ENCODE measurements at places on chromosomes 4 and X.
A peak's percentile ranks its signal among the peaks of the same experiment; 100 is the strongest.

GRCh38 chr4:101155945-101156344 is 191.4 kb downstream of the PPP3CA start:
- no peak for DNase-seq

- DNase-seq: no peak
Observed at GRCh38 chr4:78038704-78039103, 18.4 kb upstream of the FRAS1 start.

DNA sequence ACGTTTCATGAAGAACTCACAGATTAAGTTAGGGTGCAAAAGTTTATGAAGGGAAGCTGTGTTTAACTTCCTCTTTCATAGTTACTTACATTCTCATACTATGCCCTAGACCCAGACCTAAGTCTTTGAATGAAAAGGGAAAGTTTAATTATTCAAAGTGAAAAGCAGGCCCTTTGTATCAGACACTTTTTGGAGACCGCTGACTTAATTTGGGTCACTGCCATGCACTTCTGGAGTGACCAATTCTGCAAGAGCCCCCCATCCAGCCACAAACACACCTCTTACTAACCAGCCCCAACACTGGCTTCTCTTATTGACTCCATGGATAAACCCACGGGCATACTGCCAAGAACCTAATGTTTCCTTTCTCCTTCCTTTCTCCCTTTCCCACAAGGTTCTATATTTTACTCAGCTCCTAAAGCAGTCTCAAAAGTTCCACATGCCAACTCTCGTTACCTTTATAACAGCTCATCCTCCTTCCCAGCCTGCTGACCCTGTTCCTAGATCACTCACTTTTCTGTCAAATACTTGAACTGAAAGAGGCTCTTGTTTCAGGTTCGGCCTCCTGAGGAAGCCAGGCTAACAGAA is 34.5 kb downstream of the ABCE1 start:
- no peak for DNase-seq

DNA sequence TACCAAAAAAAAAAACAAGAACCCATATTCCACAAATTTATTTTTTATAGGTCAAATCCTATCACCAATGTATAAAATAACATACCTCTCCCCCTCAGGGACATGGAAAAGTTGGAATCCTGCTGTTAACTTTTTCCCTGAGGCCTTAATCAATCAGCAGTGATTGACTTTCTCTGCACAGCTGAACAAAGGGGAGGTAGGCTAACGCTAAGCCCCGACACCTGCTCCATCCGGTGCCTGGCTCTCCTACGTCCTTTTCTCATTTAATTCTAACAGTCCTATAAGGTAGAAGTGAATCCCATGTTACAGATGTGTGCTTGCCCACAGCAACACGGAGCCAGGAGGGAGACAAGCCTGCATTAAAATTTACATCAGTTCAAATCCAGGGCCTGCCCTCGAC is 2.8 kb downstream of the CENPU start:
- no peak for DNase-seq

- DNase-seq: no peak
Observed at GRCh38 chr4:182880387-182881356, 36.5 kb downstream of the DCTD start.

DNA sequence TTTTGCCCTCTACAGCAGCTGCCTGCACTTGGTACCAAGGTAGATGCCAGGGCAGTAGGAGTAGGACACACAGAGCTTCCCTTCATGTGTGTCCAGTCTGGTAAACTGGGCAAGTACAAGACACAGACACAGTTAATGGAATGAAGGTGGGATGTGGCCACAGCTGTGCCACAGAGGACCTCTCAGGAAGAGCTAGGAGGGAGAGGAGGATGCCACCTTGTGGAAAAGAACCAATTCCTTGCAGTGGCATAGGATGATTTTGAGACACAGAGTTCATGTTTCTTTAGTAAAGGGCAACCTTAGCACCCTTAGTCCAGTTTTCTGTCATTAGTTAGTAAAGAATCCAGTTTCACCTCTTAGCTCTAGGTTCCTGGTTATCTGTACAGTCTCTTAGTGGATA is 36.3 kb upstream of the TBC1D14 start:
- DNase-seq: no peak

DNA sequence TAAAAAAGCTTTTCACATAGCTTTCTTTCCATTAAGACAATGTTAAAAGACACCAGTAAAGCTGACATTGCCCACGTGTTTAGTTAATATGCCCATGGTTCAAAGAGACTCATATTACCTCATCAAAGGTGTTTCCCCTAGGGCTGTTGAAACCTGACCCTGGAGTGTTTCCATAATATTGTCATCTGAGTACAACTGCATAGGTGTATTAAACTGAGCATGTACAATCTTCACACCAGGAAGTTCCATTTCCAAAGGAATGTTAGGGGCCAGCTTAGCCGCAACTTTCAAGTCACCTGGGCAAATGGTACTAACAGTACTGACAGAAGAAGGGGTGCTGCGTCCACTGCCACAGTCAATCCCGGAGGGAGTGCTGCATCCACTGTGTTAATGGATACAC is 27.1 kb downstream of the PDLIM3 start:
- no peak for DNase-seq

- no peak for DNase-seq
Observed at GRCh38 chr4:138981930-138982390, 33.6 kb upstream of the NOCT start.

DNA sequence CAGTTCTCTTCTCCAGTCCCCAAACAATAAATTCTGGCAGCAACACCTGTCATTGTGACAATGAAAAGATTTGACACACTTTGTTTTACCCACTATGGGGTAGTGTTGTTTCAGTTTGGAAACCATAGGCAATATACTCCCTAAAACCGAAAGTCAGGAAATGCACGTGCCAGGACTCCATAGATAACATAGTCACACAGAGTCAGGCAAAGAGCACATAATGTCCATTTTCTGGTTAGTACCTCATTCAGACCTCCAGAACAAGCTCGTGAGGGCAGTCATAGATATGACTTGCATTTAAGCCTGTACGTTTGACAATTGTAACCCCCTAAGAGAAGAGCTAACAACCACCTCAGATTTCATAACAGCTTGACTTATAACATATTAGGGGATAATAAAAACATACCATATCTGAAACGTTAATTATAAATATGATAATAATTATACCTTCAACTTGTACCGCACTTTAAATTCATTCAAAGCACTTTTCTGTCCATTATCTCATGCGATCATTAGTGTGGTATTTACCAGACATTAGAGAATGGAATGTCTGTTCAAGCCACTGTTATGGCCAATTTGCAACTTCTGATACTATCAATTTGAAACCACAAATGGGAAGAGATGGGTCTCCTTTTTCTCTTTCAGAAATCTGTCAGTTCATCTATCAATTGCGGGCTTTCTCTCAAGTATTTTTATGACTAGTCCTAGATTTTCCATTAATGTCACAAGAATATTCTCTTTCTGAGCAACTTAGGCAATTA is 147.4 kb downstream of the LDB2 start:
- DNase-seq: no peak

DNA sequence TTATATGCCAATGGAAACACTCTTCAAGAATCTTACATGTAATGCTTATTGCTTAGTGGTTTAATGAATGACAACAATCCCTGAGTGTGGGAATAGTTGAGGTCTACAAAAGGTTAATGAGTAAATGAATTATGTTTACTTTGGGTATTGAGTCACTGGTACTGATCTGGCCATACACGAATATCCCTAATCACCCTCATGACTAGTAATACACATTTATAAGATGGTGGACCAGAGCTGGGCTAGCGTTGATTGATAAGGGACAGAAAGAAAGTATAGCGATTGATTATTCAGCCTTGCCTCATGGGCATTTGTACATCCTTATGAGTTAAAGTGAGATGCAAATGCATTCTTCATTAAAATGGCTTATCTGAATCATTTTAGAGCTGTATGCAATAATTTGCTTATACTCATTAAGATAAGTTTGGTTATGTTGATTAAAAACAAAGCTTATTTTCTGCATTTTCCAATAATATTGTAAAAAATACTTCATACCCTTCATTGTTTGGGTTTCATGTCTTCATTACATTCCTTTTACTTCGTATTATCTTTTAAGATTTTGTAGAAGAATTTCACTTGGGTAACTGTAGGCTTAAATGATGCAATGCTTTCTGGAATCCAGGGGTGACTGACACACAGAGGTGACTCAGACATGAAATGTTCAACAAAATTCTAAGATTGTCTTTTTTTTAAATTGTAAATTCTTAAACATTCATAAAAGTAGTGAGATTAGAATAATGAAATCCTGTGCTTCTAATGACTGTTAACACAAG is 47.4 kb downstream of the FGF2 start:
- DNase-seq: no peak

GRCh38 chr4:138307319-138307718 is 65.2 kb upstream of the SLC7A11 start:
- no peak for DNase-seq

GRCh38 chrX:52507331-52507730 is 9.5 kb downstream of the XAGE1B start:
- no peak for DNase-seq

- no peak for DNase-seq
Observed at GRCh38 chrX:120271218-120271617, 20.6 kb downstream of the ZBTB33 start.

- DNase-seq: no peak
Observed at GRCh38 chr4:123393721-123394120, 2.9 kb upstream of the SPRY1 start.

DNA sequence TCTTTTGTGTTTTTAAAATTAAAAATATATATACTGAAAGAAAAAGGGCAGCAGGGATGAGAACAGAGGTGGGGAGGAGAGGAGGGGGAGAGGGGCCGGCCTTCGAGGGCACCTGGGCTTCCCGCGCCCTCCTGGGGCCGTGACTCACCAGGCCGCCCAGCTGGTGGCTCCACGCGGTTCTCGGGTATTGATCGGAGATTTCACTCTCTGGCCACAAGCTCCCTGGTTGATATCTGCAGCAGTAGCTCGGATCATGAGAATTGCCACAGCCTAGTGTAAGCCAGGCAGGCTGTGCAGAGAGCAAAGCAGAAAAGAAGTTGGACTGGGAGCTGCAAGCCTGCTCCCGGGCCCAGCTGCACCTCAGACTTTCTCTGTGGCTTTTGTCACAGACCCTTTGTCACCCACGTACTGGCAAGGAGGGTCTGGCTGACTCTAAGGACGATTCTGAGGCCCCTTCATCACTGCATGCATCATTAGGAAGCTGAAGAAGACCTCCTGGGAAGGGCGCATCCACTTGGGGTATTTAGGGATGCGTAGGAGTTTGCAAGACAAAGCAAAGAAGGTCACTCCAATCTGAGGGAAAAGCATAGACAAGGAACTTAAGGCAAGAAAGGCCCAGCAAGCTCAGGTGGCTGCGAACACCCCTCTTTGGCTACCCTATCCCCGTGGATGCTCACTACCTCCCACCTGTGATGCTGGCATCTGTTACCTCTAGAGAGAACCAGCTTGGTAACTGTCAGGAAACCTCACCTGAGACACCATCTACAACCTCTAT is 71.7 kb downstream of the CPZ start:
- no peak for DNase-seq

- no peak for DNase-seq
Observed at GRCh38 chr4:25032126-25032525, 1.4 kb upstream of the LGI2 start.

- DNase-seq: no peak
Observed at GRCh38 chr4:2871466-2871865, 27.8 kb downstream of the ADD1 start.

DNA sequence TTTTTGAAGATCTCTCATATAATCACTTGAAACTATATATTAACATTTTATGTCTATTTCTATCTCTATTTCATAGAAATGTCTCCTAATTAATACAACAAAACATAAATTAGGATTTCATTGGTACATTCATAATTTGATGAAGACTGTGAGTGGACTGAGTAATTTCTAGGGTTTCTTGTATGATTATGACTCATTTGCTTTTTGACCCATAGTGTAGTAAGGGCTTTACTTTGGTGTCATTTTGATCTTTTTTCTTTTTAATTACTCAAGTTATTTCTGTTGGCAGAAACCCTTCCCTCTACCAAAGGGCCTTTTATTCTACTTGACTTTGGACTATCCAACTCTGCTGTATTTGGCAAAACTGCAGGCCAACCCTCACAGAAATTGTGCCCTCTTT is 207.9 kb upstream of the MAGEB16 start:
- DNase-seq: no peak

GRCh38 chr4:39118034-39118658 is 56.1 kb downstream of the KLHL5 start:
- DNase-seq: no peak

DNA sequence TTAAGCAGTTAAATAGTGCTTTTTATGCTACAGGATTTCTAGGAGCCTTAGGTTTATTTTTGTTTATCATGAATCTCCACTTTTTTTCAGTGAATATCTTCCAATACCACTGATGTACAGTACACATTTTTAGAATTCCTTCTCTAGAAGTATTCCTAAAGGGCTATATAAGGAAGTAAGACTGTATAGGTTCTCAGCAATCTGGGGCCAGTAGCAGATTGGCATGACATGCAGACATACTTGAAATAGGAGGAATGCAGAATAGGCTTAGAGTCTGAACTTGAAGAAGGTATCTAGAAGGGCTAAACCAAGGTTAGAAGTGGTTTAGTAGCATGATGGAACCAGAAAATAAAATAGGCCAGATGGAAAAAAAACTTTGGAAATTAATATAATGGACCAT is 29.8 kb downstream of the HEPH start:
- no peak for DNase-seq

GRCh38 chr4:71231129-71232055 is 107.4 kb upstream of the SLC4A4 start:
- no peak for DNase-seq

GRCh38 chr4:96099031-96099430 is 259.1 kb downstream of the PDHA2 start:
- DNase-seq: no peak

DNA sequence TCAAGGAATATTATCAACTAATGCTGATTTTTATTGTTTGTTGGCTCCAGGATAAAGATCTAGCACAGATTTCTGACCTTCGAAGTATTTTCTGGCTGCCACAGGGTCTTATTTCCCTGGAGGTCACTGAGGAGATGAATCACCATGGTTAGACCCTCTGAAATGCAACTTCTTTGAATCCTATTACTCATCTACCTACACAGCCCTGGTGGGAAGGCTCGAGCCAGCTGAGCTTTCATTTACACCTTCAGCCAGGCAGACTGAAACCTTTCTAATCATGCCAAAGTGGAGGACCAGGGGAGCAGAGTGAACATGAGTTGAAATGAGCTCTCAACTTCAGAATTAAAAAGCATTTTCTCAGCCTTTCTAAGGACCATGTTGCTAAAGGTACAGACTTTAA is 130.5 kb downstream of the SMIM20 start:
- no peak for DNase-seq

GRCh38 chr4:1337376-1337831 is 9.6 kb upstream of the UVSSA start:
- peak; percentile 62 for DNase-seq

DNA sequence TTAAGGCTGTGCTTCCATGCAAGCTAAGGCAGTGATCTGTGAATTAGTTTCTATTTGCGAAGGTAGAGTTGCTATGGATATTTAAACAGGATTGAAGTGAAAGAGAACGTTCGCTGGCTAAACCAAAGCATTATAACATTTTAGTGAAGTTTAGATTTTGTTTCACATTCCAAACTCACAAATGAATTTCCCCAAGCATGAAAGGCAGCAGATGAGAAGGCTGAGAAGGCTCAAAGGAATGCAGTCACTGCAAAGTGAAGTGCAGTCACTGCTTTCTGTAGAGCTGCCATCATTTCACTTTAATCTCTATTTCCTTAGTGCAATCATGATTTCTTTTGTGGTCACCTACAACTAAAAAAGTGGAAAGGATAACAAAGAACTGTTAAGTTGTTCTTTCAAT is 334.7 kb upstream of the NR3C2 start:
- no peak for DNase-seq
